ENCODE measurements at places on chromosomes 13 and 19.

- no peak for DNase-seq
These were observed 31.5 kb downstream of the KLF12 start for GRCh38 chr13:74102691-74103090.

DNA sequence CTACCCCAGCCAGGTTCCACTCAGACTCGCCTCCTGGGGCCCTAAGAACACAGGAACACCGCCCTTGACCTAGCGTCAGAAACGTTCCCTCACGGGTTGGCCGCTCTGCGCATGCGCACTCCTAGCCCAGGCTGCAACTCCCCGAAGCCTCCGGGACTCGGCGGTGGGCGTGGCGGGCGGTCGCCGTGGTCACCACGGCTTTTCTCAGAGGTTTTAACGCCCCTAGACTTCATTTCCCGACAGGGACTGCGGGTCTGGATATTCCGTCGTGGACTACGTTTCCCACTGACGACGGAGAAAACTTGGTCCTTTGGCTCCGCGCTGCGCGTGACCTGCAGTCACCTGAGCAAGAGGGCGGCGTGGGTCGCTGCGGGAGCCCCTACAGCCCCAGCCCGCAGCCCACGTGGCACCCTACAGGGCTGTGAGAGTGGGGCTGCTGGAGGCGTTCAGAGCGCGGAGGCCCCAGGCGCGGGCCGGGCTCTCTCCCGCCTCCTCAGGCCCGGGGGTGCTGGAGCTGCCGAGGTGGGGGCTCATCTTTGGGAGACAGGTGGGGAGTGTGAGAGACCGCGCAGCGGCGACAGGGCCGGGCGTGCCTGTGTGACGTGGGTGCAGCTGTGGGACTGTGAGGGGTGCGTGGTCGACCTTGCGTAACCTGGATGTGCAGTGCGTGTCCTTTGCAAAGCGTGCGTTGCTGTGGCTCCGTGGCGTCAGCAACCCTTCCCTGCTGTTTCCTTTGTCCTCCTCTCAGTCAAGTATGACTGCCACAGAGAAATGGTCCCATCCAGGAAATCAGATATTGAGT lies 38.0 kb upstream of the ZNF573 start:
- peak; percentile 3 for DNase-seq

DNA sequence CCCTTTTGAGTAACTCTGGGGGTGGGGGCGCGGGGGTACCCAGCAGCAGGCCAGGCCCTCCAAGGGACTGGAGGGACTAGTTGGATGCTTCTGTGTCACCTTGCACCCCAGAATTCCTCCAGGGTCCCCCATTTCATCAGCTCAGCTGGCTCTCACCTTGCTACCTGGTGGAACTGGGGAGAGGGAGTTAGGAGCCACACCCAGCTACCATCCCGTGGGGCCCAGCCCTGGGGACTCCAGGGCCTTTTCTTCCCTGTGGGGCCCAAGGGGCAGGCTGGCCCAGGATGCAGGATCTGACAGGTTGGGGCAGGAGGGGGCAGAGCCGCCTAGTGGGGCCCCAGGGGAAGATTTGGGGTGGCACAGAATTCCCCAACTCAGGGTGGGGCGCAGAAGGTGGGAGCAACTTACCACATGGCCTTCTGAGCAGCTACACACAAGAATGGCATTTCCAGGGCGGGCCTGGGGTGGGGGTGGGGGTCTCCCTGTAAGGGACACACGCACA lies 32.8 kb upstream of the NANOS3 start:
- no peak for DNase-seq

DNA sequence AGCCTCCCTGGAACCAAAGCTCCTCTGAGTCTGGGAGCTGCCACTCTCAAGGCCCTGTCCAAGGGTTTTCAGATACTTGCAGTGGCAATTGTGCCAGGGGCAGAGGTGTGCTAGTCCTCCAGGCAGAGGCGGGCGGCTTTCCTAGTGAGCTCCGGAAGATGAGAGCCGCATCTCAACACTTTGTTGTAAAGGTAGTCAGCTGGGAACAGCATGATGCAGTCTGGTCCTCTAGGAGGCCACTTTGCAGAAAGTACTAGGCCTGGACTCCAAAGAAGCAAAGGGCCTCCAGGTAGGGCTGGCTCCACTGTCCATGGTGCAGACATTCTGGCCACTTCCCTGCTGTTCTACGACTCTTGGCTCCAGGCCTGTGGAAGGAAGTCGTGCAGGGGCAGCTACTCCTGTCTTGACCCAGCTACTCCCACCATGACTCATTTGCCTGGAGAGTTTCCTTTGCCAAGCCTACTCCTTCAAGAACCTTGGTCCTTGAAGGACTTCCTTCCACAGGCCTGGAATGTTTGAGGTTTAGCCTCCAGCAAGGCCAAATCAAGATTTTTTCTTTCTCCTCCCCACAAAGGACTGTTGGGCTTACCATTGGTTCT lies 9.9 kb upstream of the ZNF536 start:
- no peak for DNase-seq

DNA sequence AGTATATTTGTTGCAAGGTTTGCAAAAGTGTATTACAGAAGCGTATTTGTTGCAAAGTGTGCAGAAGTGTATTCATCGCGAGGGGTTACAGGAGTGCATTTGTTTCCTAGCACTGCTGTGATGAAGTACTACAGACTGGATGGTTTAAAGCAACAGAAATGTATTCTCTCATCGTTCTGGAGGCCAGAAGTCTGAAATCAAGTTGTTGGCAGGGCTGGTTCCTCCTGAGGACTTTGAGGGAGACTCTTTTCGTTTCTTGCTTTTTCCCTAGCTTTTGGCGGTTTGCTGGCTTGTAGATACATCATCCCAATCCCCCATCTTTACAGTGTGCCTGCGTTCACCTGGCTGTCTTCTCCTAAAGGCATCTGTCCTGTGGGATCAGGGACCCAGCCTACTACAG lies 127.9 kb upstream of the USP29 start:
- DNase-seq: no peak

DNA sequence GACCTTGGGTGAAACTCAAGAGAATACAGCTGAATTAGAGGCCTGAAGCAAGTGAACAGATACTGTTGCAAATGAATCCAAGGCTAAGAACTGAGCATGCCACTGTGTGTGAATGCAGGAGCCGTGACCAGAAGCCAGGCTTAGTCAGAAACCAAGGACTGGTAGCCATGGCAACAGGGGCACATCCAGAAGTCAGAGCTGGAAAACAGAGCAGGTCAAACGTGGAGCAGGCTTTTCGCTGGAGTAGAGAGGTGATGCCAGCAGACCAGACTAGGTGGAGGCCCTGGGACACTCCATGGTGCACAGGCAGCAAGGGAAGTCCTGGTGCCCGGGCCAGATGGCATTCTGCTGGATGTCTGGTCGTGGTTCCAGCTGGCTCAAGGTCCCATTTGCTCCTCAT lies 564.1 kb downstream of the PCDH9 start:
- no peak for DNase-seq

- DNase-seq: no peak
These were observed 637 bp downstream of the RANBP3 start for GRCh38 chr19:5977222-5977784.

- DNase-seq: no peak
These were observed 13.9 kb downstream of the NFIX start for GRCh38 chr19:13008926-13009787.

DNA sequence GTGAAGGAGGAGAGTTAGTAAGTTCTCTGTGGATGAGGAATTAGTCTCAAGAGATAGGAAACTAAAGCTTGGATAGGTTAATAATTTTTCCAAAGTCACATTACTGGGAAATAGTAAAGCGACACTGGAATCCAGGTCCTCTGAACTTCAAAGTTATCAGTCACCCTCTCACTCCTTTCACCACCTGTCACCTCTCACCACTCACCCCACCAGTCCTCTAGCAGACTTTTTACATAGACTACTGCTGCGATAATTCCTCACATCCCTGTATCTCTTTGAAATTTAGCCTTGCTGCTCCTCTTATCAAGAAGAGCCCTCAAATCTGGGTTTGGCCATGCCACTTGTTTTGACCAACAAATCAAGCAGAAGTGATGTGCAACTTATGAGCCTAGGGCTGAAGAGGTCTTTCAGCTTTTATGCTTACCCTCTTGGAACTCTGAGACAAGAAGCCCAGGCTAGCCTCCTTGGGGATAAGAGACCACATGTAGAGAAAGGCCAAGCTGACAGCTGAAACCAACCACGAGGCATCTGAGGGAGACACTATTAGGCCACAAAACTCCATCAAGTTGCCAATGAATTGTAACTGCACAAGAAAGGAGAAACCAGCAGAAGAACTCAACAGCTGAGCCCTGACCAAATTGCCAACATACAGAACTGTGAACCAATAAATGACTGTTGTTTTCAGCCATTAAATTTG lies 41.2 kb downstream of the STARD13 start:
- no peak for DNase-seq

GRCh38 chr13:59750860-59751259 lies 412.9 kb downstream of the DIAPH3 start:
- DNase-seq: no peak

All from stimulated activated CD8-positive, alpha-beta memory T cell treated with anti-CD3 and anti-CD28 coated beads, Interleukin-2, amount 100 ng/mL, for 1 hour (primary cell).